Suprapubic skin (tissue), 4 donors: ENCODE measurements at places on chromosomes 12 and 14. TPM values are rescaled to one million over a fixed set of nuclear protein-coding genes. Genes with fewer than 3 reads are reported as not detected.

The IGFBP6 gene
- 19.2 TPM for total RNA-seq

DNA sequence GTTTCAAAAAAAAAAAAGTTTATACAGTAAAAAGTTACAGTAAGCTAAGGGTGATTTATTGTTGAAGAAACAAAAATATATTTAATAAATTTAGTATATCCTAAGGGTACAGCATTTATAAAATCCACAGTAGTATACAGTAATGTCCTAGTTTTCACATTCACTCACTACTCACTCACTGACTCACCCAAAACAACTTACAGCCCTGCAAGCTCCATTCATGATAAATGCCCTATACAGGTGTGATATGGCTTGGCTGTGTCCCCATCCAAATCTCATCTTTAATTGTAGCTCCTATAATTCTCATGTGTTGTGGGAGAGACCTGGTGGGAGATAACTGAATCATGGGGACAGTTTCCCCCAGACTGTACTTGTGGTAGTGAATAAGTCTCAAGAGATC lies 61.7 kb downstream of the TC2N start:
- no peaks in the 10 kb centered on the region for H3K4me1 ChIP-seq
- no peak overlapping the region for H3K27ac ChIP-seq
- H3K36me3 ChIP-seq, result peaks cover 38% of the 10 kb centered on the region
- H3K27me3 ChIP-seq, result no peaks in the 10 kb centered on the region
- DNase-seq, result no peak
- H3K4me3 ChIP-seq, result no peak overlapping the region

- H3K4me3 ChIP-seq, result no peak overlapping the region
- DNase-seq, result no peak
- H3K4me1 ChIP-seq, result no peaks in the 10 kb centered on the region
- H3K36me3 ChIP-seq, result no peaks in the 10 kb centered on the region
- H3K27me3 ChIP-seq, result no peaks in the 10 kb centered on the region
Observed at GRCh38 chr14:94472842-94473241, 3.2 kb downstream of the SERPINA9 start.

The DCAF5 gene
- 49.4 TPM for total RNA-seq

- peaks cover 4% of the 10 kb centered on the region for H3K4me1 ChIP-seq
- no peak overlapping the region for H3K4me3 ChIP-seq
- H3K36me3 ChIP-seq, result no peaks in the 10 kb centered on the region
- no peaks in the 10 kb centered on the region for H3K27me3 ChIP-seq
- H3K27ac ChIP-seq, result no peak overlapping the region
Observed at GRCh38 chr14:95326987-95327386, 7.3 kb upstream of the CLMN start.

DNA sequence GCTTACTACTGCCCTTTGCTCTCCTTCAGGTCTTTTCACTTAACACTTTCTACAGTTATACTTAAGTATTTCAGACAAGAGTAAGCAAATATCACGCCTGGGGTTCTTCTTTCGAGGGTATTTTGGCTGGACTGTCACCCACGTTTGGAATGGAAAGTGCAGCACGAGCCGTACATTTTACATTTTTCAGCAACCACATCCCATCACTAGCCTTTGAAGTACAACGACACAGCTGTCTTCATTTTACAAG lies 349 bp upstream of the FAM177A1 start:
- peaks cover 26% of the 10 kb centered on the region for H3K4me1 ChIP-seq
- H3K4me3 ChIP-seq, result peak overlapping the region; percentile 81
- no peaks in the 10 kb centered on the region for H3K27me3 ChIP-seq

DNA sequence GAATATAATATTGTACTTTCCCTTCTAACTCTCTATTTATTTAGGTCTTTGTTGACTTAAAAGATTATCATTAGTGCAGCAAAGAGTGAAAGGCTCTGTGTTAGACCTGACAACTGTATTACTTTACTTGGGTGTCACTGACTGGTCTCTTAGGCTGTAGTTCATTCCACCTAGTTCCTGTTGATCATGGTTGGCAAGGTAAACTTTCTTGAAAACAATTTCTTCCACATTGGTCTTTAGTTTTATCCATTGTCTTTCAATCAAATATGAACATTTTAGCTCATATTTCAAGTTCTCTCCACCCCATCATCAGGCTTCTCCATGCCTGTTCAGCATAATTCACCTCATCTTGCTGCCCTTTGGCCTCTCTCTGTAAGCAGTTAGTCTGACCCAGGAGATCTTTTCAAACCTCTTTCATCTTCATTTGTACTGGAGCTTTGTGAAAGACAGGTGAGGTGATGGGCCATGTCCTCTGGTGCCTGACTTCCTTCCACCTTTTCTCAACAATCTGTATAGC lies 32.1 kb upstream of the PPM1H start:
- H3K27me3 ChIP-seq, result no peaks in the 10 kb centered on the region
- H3K36me3 ChIP-seq, result no peaks in the 10 kb centered on the region
- H3K4me3 ChIP-seq, result no peak overlapping the region
- H3K4me1 ChIP-seq, result no peaks in the 10 kb centered on the region

DNA sequence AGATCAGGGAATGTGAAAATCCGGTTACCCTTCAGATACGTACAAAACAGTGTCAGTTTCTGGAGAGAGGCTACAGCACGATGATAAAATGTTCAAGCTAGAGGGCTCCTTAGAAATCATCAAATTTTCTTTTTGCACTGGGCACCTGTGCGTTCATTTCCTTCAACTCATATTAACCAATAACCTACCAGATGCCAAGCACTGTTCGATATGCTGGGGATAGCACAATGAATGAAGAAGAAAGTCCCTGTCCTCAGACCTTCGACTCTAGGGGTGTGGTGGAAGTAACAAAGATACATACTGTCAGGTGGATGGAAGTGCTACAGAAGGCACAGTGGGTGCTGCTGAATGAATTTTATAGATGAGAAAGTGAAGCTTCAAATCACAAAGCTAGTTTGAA lies 172.3 kb downstream of the FOXN3 start:
- no peaks in the 10 kb centered on the region for H3K36me3 ChIP-seq
- no peak overlapping the region for H3K4me3 ChIP-seq
- H3K4me1 ChIP-seq, result peaks cover 16% of the 10 kb centered on the region
- no peak for DNase-seq

DNA sequence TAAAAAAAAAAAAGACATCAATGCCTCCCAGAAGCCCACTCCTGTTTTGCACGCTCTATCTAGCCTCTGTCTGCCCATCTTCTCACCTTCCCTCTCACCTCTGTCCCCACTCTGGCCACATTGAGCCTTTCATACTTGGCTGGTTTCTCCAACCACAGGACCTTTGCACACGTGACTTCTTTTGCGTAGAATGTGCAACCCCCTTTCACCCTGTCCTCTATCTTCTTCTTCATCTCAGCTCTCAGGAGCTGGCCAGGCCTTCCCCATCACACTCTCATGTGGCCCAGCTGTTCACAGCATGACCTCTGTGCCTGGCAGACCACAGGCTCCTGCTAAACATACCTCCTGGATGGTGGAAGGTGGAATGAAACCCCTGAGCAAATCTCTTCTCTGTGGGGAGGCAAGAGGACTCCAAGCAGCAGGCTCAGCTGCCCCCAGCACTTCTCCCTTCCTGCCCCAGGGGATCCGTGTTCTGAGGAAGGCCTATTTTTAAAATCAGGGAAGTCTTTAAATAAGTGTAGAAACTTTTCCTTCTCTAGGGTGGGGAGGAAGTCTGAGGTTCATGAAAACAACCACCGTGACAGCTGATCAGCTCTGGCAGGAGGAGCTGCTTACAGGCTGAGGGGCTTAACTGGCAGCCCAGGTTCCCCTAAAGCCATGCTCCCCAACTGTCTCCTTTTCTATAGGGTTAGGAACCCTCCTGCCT lies 11.6 kb downstream of the HVCN1 start:
- peaks cover 3% of the 10 kb centered on the region for H3K4me1 ChIP-seq
- H3K27ac ChIP-seq, result no peak overlapping the region
- no peak for DNase-seq
- H3K36me3 ChIP-seq, result no peaks in the 10 kb centered on the region

- peak overlapping the region; percentile 56 for H3K27ac ChIP-seq
- H3K4me1 ChIP-seq, result peaks cover 21% of the 10 kb centered on the region
- no peak for DNase-seq
- no peaks in the 10 kb centered on the region for H3K36me3 ChIP-seq
- no peak overlapping the region for H3K4me3 ChIP-seq
Observed at GRCh38 chr12:6266541-6266966, 43.9 kb upstream of the PLEKHG6 start.

The CLEC4C gene
- total RNA-seq, result not detected

- DNase-seq, result no peak
- H3K36me3 ChIP-seq, result peaks cover 22% of the 10 kb centered on the region
- H3K27ac ChIP-seq, result peak overlapping the region; percentile 95
- H3K4me1 ChIP-seq, result peaks cover 26% of the 10 kb centered on the region
- peak overlapping the region; percentile 78 for H3K4me3 ChIP-seq
- H3K27me3 ChIP-seq, result no peaks in the 10 kb centered on the region
Observed at GRCh38 chr12:51048661-51049251, 629 bp downstream of the LETMD1 start.

- H3K27me3 ChIP-seq, result peaks cover 88% of the 10 kb centered on the region
- no peaks in the 10 kb centered on the region for H3K36me3 ChIP-seq
- no peak for DNase-seq
- peaks cover 15% of the 10 kb centered on the region for H3K4me1 ChIP-seq
- no peak overlapping the region for H3K27ac ChIP-seq
Observed at GRCh38 chr12:3491938-3492792, 1.2 kb downstream of the PRMT8 start.

DNA sequence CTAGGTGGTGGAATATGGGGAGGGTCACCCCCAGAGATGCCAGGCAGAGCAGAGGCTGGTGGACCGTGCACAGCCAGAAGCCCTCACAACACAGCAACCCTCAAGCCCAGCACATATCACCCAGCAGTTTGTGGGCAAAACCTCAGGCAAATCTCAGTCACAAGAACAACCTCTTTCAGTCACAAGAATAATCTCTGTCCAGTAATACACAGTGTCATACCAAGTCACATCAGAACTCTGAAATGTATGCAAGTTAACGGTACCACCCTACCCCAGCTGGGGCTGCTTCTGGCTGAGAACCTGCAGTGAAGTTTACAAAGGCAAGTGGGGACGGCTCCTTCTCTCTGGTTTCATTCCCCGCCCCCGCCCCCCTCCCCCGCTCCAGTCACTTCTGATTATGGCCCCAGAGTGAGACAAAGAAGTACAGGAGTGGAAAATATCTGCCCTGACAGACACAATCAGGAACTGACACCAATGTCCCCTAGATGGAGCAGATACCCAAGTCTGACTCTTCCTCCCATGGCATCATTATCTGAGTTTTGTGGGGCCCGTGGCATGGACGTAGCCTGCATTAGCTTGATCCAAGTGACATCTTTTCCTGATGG lies 480.9 kb upstream of the TMEM132C start:
- DNase-seq, result no peak
- no peak overlapping the region for H3K4me3 ChIP-seq
- H3K27me3 ChIP-seq, result no peaks in the 10 kb centered on the region
- peaks cover 6% of the 10 kb centered on the region for H3K4me1 ChIP-seq
- H3K27ac ChIP-seq, result no peak overlapping the region
- H3K36me3 ChIP-seq, result no peaks in the 10 kb centered on the region

DNA sequence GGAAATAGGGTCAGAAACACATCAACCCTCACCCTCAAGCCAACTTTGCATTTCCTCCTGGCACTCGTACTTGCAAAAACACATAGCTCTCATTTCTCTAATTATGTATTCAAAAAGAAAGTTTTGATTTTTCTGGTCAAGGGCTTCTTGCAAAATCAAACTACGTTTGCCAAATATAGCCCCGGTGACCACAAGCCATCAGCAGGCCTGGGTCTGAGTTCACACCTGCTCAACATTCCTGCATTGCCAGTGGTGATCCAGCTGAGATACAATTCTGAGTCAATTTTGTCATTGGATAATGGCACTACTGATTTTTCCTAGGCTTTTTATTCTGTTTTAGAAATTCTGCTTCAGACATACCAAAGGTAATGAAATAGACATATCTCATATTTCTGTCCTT lies 10.7 kb upstream of the BHLHE41 start:
- no peaks in the 10 kb centered on the region for H3K36me3 ChIP-seq
- H3K4me1 ChIP-seq, result peaks cover 10% of the 10 kb centered on the region
- H3K27me3 ChIP-seq, result no peaks in the 10 kb centered on the region
- H3K4me3 ChIP-seq, result no peak overlapping the region
- no peak overlapping the region for H3K27ac ChIP-seq

DNA sequence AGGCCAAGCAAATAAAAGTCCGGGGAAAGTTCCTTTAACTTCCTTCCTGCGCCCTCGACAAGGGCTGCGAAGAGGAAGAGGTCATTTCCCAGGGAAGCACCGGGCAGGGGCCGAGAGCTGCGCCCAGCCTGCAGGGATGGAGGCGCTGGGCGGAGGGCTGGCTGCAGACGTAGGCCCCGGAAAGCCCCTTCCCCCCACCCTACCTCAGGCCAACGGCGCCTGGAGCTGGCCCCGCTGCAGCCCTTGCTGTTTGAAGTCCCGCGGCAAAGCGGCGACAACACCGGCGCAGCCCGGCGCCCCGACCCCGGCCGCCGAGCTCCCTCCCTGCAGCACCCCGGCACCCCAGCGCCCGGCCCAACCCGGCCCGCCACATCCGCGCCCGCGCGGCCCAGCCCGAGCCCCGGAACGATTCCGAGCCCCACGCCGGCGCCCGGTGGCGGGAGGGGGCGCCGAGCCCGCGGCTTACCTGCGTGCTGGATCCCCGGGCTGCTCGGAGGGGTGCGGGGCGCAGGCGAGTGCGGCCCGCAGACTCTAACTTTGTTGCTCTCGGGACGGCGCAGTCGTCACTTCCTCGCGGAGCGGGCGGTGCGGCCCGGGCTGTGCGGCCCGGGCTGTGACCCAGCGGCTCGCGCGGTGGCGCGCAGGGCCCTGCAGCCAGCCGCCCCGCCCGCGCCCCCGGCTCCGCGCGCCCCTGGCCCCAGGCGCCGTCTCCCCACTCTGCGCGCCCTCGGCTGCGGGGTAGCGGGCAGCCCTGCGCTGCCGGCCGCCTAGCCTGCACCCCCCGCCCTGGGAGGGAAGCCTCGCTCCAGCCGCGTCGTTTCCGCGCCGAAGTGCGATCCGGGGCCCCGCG lies 64.8 kb upstream of the PTGR2 start:
- no peak for DNase-seq
- peak overlapping the region; percentile 99 for H3K27ac ChIP-seq
- peaks cover 77% of the 10 kb centered on the region for H3K4me1 ChIP-seq
- H3K27me3 ChIP-seq, result no peaks in the 10 kb centered on the region
- no peaks in the 10 kb centered on the region for H3K36me3 ChIP-seq

- H3K36me3 ChIP-seq, result no peaks in the 10 kb centered on the region
- H3K27ac ChIP-seq, result no peak overlapping the region
- H3K4me3 ChIP-seq, result no peak overlapping the region
- DNase-seq, result peak; percentile 11
- no peaks in the 10 kb centered on the region for H3K27me3 ChIP-seq
Observed at GRCh38 chr12:31017535-31017934, 56.1 kb upstream of the DDX11 start.

The LRP1-AS gene
- not detected for total RNA-seq

DNA sequence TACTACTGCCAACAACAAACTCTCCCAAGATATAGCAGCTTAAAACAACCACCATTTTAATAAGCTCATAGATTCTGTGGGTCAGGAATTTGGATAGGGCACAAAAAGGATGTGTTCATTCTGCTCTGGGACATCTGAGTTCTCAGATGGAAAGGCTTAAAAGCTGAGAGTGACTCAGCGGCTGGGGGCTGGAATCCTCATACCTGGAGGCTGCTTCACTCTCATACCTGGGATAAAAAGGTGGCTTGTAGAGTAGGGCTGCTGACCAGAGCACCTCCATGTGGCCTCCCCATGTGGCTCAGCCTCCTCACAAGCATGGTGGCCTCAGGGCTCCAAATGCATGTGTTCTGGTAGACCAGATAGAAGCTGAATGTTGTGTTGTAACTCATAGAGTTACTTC lies 20.2 kb upstream of the PELI2 start:
- no peak overlapping the region for H3K27ac ChIP-seq
- no peak overlapping the region for H3K4me3 ChIP-seq
- DNase-seq, result no peak
- no peaks in the 10 kb centered on the region for H3K27me3 ChIP-seq
- H3K36me3 ChIP-seq, result no peaks in the 10 kb centered on the region
- no peaks in the 10 kb centered on the region for H3K4me1 ChIP-seq

The RPL10L gene
- total RNA-seq, result not detected
